ENCODE measurements at places on chromosomes 12 and 14. TPM values are rescaled to one million over a fixed set of nuclear protein-coding genes. Genes with fewer than 3 reads are reported as not detected.

The MRPL52 gene
- 44.8 TPM for total RNA-seq

DNA sequence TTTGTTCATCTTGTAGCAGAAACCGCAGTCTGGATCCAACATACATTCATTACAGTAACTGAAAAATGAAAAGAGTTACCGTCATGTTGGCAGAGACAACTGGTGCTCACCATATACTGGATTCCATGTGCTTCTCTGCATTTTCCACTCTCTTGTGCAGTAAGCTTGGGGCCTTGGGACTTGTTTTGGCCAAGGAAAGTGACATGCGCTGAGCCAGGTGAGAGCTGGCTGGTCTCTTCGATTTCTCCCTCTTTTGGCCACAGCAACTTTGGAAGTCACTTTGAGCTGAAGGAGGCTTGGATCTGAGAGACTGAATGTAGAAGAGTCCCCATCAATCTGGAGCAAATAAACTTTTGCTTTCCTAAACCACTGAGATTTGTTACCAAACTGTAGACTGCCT, 210.6 kb upstream of the ABCD2 start:
- DNase-seq, result no peak

DNA sequence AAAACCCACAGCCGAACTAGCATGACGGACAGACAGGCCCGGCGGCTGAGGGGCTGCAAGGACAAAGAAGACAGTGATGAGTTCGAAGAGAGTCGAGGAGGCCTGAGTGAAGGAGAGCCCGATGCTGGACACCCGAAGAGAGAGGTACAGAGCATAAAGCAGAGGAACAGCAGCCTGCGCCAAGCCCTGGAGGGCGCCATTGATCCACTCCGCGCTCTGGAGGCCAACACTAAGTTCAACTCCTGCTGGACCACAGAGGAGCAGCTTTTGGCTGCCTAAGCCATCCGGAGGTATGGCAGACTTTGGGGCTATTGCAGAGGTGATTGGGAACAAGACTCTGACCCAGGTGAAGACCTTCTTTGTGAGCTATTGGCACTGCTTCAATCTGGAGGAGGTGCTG, 7.8 kb upstream of the PLXNC1 start:
- DNase-seq, result no peak

DNA sequence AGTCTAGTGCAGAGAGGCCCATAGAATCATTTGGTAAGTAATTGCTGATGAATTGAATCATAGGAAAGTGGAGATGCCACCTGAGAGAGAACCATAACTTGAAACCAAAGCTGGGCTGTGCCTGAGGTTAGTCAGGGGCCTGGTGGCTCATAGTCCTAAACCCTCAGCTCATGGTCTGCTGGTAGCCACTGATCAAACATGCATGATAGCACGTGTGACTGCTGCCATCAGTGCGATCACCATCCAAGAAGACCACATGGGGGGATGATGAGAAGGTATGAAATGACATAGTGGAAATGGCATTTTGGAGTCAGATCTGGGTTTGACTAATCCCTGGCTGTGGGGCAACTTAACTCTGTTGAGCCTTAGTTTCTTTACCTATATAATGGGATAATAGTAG, 190.5 kb downstream of the CACNA1C start:
- DNase-seq, result no peak

- DNase-seq, result peak; percentile 91
Observed at GRCh38 chr14:103292426-103293374, 41.3 kb upstream of the EIF5 start.

GRCh38 chr14:89182326-89182725, 234.7 kb downstream of the FOXN3 start:
- DNase-seq, result no peak

- DNase-seq, result no peak
Observed at GRCh38 chr12:120211243-120211903, 10.5 kb upstream of the RPLP0 start.

DNA sequence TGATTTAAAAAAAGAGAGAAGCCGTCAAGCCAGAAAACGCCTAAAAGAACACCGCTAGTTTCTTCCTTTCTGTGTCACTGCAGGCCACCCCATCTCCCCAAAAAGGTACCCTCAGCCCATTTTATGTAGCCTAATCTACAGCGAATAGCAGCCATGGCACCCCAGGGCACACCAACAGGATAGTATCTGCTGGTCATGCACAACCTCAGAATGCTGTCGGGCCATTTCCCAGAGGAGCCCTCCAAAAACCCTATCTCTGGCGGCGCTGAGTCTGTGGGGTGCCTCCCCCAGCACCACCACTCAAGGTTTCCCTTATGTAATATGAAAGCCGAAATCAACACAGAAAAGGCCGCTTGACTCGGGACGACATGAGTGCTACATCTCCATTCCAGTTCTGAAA, 98.9 kb downstream of the BCL11B start:
- no peak for DNase-seq

DNA sequence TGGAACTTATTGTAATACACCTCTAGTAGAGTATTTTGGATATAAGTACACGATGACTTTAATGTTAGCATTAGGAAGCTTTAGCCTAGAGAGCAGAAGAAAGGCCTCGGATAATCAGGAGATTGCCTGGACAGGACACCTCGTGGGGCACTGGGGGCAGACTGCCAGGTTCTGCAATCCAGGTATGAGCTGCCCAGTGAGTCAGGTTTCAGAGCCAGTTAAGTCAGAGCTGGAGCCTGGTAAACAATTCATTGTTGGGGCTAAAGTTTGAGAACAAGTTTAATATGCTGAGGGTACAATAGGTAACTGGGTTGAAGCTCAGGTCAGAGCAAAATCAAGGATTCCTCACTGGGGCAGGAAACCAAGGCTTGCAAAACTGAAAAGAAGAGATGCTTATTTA, 107.4 kb downstream of the RERGL start:
- DNase-seq, result no peak

GRCh38 chr12:98894412-98895085, 249.5 kb downstream of the APAF1 start:
- no peak for DNase-seq

- DNase-seq, result no peak
Observed at GRCh38 chr12:124125203-124125871, 152.3 kb downstream of the ZNF664 start.

All from pancreas (tissue), 10 donors.